Uterine smooth muscle cell (primary cell): ENCODE measurements at places on chromosomes 4 and X. TPM values are rescaled to one million over a fixed set of nuclear protein-coding genes. Genes with fewer than 3 reads are reported as not detected.

Gene SPACA5
- total RNA-seq = not detected in 2 replicates

Gene FAM241A
- 1.6 and 3.2 TPM in 2 replicates for total RNA-seq

Gene SLITRK4
- 0.50 and 1.2 TPM in 2 replicates for total RNA-seq

Gene GAGE13
- total RNA-seq = not detected in 2 replicates

Gene SPANXA1
- not detected in 2 replicates for total RNA-seq

Gene AMBN
- not detected in 2 replicates for total RNA-seq

Gene PRRG1
- total RNA-seq = 7.7 and 8.6 TPM in 2 replicates

Gene CCDC149
- total RNA-seq = 8.2 and 13.5 TPM in 2 replicates

Gene YY2
- total RNA-seq = 2.6 and 2.7 TPM in 2 replicates

Gene FGF13
- total RNA-seq = 1.7 and 2.2 TPM in 2 replicates

Gene BMX
- 0.11 and 0.25 TPM in 2 replicates for total RNA-seq

Gene STK26
- 13.6 and 20.4 TPM in 2 replicates for total RNA-seq

Gene CC2D2A
- total RNA-seq = 20.5 and 22.5 TPM in 2 replicates

Gene SSX1
- total RNA-seq = not detected in 2 replicates

Gene STOX2
- 0.12 and 0.33 TPM in 2 replicates for total RNA-seq

Gene CXCR3
- total RNA-seq = not detected in 2 replicates

Gene TCEAL6
- total RNA-seq = not detected in 2 replicates

Gene VSIG1
- total RNA-seq = under 0.01 TPM in 1 of 2 replicates, not detected in the other

Gene ZNF718
- 8.2 and 9.2 TPM in 2 replicates for total RNA-seq

Gene CPLX1
- under 0.01 TPM in 1 of 2 replicates, not detected in the other for total RNA-seq

Gene AFP
- 1.2 and 1.7 TPM in 2 replicates for total RNA-seq

Gene PPP3CA
- total RNA-seq = 64.9 and 66.5 TPM in 2 replicates

Gene REELD1
- not detected in 2 replicates for total RNA-seq
